Nephron progenitor cell (in vitro differentiated cells): ENCODE measurements at places on chromosomes 4 and X.
A peak's percentile ranks its signal among the peaks of the same experiment; 100 is the strongest.

GRCh38 chrX:69813677-69814076 is 197.8 kb downstream of the EDA start:
- no peak for DNase-seq

DNA sequence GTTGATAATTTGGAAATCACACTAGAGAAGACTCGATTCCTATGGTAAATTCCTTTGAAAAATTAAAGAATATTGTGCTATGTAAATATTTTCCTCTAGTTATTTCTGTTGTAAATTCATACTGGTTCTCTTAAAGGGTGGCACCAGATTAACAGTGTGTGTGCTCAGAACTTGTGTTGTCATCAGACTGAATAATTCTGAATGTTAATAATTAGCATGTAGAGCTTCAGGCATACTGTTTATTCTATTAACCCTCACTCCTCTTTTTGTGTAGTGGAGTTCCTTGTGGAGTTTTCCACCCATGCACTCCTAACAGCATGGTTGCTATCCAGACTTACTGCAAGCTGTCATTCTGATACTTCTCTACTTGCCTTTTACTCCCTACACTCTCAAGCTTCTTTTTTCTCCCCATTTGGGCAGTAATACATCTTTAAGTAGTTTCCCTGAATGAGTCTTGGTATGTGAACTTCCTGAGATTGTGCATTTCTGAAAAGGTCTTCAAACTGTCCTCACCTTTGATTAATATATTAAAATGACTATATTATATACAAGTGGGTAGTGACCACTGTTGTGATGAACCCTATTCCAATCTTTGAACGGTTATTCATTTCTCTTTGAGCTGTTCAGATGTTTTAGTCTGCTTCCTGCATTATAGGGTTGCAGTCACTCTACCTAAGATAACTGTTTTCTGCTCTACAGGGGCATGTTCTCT is 29.9 kb upstream of the RTL8A start:
- no peak for DNase-seq

- DNase-seq = no peak
Measured at GRCh38 chr4:113007151-113007550, 42.3 kb upstream of the ANK2 start.

DNA sequence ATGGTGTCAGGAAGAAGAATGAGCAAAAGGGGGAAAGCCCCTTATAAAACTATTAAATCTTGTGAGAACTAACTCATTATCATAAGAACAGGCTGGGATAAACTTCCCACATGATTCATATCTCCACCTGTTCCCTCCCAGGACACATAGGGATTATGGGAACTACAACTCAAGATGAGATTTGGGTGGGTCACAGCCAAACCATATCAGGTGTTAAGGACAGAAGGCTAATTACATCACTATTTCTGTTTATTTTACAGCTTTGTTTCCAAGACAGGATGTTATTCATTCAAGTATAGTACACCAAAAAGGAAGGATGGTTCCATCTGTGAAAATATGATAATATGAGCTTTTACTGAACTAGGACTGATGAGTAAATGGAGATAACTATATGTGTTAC is 63.7 kb upstream of the ARSJ start:
- no peak for DNase-seq

DNA sequence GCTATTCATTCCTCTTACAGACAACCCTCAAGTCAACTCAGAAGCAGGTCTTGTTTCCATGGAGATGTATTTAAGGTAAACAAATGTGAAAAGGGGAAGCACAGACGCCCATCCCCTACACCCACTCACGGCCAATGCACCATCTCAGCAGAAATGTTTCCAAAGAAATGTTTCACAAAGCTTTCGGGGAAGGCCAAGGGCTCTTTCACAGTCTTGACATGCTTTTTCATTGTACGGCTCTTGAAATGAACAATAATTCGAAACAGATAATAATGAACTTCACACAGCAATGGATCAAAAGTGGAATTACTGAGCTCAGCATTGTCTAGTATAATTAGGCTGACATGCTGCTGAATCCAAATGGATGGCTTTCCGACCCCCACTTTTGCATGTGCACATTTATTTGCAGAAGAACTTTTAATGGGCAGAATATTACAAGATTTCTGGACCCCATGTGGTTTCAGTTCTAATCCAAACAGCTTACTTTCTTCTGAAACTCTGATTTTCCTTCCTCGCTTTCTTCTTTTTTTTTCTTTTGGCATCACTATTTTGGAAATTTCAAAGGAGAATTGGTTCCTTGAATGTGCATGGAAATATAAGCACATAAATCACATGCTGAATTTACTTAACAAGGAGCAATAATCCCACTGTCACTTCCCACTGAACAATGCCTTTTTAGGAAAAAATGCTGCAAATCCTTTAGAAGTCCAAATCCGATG is 160.9 kb downstream of the SMIM20 start:
- no peak for DNase-seq

DNA sequence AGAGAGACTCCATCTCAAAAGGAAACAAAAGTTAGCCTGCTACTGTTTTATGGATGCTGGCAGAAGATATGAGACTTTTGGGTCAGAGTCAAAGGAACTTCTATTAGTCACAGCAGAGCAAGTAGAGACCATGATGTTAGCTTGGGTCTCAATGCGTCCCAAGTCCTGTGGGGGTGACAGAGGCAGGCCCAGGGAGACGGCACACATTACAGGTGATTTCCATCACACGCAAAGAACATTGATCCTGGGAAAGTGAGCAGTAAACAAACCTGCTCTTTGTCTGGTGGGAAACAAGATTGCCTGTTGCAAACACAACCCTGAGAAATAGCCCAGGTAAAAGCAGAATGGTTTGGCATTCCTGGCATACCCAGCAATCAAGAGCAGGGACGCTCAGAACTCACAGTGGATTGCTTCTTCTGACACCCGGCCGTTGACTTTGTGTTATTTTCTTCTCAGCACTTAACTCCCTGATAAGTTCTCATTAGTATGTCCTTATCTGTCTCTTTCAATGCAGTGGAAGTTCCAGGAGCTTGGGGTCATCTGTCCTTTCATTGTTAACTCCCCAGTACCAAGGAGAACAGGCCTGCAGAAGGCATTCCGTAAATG is 51.2 kb upstream of the LGI2 start:
- DNase-seq = no peak

DNA sequence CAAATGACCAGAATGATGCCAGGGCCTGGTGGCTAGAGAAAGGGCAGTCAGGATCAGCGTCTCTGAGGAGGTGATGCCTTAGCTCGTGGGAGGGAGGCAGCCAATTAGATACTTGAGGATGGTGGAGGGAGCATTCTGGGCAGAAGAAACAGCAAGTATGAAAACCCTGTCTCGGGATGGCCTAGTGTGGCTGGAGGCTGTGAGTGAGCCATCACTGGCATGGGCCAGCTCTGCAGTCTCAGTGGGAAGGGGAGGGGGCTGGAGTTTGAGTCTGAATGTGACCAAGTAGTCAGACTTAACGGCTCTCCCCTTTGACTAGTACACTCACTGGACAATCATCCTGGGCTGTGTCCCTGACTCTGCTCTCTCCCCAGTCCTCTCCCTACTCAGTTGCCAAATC is 7.1 kb downstream of the CNGA2 start:
- DNase-seq = no peak

- no peak for DNase-seq
Measured at GRCh38 chr4:1241936-1242505, 6.9 kb downstream of the CTBP1 start.

DNA sequence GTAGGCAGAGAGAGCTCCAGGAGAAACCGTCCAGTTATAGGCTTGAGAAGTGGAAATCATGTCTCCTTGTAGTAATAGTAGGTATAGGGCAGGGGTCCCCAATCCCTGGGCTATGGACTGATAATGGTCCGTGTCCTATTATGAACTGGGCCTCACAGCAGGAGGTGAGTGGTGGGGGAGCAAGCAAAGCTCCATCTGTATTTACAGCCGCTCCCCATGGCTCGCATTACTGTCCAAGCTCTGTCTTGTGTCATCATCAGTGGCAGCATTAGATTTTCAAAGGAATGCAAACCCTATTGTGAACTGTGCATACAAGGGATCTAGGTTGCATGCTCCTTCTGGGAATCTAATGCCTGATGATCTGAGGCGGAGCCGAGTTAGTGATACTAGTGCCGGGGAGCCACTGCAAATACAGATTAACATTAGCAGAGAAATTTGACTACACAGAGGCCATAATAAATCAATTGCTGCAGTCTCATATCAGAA is 67.6 kb downstream of the MRPL1 start:
- DNase-seq = no peak

DNA sequence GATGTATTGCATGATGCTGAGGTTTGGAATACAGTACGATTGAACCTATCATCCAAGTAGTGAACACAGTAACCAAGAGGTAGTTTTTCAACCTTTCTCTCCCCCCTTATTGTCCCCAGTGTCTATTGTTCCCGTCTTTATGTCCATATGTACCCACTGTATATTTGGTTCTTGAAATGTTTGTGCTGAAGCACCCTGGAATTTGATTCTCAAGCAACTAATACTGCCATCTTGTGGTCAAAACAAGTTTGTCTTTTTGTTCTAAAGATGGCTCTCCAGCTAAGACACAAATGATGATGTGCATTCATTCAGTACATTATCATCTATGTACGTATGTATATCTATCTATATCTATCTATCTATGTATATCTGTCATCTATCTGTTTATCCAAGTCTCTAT is 33.5 kb upstream of the DCX start:
- DNase-seq = peak; percentile 21

DNA sequence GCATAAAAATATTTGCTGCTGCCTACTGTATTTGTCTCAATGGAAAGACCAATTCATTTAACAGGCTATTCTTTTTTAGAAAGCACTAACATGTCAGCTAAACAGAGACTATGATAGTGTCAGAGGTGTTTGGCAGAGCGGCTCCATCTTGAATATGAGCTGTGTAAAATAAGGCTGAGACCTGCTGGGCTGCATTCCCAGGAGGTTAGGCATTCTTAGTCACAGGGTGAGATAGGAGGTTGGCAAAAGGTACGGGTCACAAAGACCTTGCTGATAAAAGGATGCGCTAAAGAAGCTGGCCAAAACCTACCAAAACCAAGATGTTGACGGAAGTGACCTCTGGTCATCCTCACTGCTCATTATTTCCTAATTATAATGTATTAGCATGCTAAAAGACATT is 41.8 kb downstream of the NPY5R start:
- no peak for DNase-seq

DNA sequence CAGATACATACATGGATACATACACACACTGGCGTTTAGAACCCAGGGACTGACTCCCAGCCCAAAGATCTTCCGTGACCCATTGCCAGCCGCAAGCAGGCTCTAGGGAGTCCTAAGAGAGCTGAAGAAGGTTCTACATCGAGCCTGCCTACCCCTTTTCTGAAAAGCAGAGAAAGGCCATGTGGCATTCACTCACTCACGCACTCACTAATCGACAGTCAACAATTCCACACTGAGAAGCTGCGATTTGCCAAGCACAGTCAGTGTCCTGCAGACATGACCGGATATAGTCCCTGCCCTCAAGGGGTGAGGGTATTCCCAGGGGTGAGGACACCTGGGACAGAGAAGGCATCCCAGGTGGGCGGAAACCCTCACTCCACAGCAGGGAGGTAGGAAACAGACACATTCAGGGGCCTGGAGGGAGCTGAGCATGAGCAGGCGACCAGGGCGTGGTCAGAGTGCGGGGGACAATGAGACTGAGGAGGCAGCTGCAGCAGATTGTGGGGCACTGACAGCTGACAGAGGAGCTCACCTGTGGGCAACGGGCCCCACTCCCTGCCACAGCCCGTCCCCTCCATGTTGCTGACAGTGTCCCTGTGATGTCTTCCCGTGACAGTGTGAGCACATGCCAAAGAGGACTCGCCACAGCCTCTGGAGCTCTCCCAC is 13.2 kb upstream of the MAN2B2 start:
- no peak for DNase-seq

DNA sequence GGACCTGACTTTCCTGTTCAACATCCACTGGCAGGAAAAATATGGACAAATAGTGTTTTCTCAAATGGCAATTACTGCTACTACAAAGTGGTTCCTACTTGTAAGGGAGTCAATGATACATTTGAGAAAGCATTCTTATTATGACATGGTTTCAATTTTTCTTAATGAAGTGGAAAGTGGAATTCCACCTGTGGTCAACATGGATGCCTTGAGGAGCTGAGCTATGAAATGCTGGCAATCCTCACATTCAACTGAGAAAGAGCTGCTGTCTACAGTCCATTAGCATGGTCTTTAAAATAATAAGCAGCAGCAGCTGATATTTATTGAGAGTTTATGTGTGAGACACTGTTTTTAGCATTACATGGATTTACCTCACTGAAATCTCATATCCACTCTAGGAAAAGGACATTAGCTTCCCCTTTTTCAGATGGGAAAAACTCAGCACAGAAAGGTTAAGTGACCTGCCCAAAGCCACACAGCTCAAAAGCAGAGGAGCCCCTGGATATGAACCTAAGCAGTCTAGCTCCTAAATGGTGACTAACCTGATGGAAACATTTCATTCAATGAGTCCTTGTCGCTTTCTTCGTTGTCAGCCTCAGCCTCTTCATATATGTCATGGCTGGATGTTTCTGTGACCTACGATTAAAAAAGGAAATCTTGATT is 29.2 kb downstream of the MAP7D3 start:
- DNase-seq = no peak

DNA sequence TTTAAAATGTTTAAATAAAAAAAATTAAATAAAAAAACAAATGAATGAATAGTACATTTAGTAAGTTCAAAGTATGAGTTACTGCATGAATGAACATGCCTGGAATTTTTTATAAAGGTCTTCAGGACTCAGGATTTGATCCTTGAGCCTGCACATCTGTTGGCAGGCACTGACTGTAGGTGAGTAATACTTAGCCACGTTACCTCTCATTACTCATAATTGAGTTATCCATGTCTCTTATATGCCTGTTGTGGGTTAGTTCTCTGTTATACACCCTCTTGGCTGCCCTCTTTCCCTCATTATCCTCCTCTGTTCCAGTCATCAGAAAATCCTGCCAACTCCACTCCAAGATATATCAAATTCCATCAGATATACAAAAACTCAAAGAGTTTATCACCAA is 276.0 kb downstream of the FBXW7 start:
- DNase-seq = no peak

GRCh38 chrX:40279762-40280161 is 182.0 kb upstream of the BCOR start:
- no peak for DNase-seq

DNA sequence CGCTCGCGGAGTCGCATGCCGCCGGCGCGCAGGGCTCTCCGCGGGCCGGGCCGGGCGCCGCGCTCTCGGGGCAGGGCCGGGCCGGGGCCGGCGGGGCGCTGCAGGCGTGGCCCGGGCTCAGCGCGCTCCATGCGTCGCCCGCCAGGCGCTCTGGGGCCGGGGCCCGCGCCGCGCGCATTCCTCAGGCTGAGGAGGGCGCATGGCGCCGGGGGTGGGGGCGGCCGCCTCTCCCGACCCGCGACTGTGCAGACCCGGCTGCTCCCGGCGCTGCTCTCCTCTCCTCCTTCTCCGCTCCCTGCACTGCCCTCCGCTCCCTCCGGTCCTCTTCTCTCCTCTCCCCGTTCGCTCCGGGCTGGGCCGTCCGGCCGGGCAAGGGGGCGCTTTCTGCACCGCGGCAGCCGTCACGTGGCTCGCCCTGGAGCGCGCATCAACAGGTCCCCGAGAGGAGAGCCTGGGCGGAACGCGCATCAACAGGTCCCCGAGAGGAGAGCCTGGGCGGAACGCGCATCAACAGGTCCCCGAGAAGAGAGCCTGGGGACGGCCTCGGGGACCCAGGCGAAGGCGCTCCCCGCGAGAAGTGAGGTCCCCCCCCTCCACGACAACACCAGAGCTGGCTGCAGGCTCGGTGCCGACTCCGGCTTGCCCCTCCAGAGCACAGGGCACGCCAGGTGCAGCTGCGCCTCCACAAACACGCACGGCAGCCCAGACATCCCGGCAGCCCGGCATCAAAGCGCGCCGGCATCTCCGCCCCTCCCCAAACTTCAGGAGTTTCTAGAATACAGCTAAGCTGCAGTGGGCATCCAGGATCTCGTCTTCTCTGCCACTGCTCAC is 12.9 kb downstream of the PPP2R3B start:
- peak; percentile 69 for DNase-seq
